ENCODE measurements at places on chromosomes 16 and 17. TPM values are rescaled to one million over a fixed set of nuclear protein-coding genes. Genes with fewer than 3 reads are reported as not detected.

BEAN1 gene
- not detected for polyA plus RNA-seq

DNA sequence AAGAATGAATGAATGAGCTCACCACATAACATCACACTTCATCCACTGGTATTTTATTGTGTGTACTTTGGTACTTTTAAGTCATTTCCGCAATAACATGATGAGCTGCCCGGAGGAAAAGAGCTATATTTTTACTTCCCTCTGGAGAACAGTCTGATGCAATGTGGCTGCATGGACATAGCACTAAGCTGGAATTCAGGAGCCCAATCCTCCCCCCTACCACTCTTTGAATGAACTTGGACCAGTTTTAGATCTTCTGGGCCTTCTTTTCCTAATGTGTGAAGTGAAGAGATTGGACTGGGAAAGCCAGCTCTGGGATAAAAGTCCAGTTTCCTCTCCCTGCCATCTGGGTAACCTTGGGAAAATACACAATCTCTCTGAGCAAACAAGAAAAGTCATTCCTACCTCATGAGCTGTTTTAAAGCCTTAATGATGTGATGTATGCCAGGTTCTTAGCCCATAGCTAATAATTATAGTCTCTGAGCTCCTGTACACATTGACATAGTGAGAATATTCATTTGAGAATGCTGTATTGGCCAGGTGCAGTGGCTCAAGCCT lies 79.3 kb downstream of the ABCC12 start:
- DNase-seq = no peak

- no peak for DNase-seq
Observed at GRCh38 chr17:76528156-76528527, 9.4 kb downstream of the CYGB start.

DNA sequence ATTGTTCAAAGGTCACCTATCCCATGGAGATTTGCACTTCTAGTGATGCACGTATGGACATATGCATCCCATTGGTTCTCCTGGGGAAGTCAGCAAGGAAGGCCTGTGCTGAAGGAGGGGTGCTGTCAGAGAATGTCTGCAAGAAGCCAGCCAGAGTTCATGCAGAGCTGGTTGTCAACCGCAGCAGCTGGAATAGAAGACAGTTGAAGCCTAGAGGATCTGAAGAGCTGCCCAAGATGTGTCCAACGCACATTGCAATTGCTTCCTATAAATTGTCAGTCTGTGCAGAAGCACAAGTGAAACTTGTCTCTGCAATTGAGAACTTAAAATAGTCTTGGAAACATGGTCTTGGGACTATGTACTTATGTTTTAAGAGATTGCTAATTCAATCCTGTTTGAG lies 82.1 kb upstream of the CNTNAP4 start:
- no peak for DNase-seq

DNA sequence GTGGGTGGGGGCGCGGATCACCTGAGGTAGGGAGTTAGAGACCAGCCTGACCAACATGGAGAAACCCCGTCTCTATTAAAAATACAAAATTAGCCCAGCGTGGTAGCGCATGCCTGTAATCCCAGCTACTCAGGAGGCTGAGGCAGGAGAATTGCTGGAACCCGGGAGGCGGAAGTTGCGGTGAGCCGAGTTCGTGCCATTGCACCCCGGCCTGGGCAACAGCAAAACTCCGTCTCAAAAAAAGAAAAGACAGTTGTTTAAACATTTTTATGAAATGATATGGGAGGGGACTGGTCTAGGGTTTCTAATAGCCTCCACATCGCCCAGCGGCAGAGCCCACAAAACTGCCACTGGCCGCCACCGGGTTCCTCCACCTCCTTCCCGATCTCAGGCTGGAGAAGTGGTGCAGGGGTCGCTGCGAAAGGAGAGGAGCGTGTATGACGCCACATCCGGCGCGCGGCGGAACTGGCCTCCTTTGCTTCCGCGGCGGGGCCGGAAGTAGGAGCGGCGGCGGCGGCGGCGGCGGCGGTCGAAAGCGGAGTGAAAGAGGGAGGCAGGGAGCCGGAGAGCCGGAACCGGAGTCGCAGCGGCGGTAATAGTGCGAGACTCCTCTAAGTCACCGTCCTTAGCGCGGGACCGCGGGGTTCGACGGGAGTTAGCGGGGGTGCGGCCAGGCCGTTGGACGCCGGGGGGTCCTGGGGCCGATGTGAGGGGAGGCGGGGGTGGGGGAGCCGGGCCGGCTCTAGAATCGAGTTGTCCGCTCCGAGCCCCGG lies at the start of gene PPP4C:
Gene PPP4C (plus strand): TSS at position 492 of the 773 bp plus-strand sequence. CDS start 384 bp downstream, outside the sequence.
- DNase-seq = peak; percentile 66

C17orf107 gene
- 1.0 TPM for polyA plus RNA-seq

CLEC18A gene
- polyA plus RNA-seq = 0.12 TPM

DNA sequence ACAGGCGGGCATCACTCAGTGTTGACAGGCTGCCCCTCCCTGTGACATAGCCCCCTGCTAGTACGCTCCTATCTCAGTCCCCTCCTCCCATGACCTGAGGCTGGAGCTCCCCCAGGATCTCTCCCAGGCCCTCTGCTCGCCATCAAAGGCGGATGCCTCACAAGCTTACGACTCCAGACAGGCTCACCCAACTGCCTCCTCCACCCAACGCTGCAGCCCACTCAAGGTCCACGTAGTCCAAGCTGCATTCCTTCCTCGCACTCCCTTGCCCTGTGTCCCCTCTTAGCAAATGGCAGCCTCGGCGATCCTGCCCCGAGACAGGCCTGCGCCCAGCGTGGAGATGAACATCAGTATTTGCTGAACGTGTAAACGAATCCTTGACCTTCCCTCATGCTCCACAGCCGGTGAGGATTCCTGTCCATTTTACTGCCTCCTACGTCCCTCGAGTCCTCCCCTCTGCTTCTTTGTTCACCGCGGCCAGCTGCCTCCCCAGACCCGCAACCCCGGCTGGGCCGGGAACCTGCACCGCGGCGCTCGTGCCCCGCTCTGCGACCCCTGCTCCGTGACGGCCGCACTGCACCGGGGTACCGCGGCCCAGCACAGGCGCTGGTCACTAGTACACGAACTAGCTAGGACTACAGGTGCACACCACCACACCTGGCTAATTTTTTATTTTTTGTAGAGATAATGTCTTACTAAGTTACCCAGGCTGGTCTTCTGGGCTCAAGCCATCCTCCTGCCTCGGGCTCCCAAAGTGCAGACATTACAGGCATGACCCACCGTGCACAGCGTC lies 838 bp upstream of the TMEM97 start:
- no peak for DNase-seq

- no peak for DNase-seq
Observed at GRCh38 chr17:69978056-69978646, 96.9 kb upstream of the KCNJ16 start.

DNA sequence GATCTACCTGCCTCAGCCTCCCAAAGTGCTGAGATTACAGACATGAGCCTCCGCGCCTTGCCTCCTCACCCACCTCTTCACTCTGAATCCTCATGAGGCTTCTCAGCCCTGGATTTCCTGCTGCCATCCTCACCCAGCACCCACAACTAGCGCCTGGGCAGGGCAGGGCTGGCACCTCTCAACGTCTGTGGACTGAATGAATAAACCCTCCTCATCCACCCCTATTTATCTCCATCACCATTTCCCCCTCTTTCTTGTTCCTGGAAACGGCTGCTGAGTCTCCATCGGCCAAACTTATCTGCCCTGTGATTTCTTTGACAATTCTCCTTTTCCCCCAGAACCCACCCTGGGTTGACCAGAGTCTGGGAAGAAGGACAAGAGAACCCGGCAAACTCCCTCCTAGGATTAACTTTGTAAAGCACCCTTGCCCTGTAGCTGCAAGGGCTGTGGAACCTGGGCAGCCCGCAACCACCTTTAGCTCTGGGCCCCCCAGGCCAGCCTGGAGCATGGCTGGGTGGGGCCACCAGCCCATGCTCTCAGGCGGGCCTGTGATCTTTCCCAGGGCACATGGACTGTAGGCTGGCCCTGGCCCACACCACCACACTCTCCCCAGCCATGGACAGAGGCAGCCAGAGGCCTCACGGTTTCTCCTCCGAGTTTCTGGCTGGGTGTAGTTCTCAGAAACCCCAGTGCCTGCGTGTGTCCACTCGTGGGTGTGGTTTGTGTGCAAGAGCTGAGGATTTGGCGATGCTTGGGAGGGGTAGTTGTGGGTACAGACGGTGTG lies 2.4 kb downstream of the SPN start:
- DNase-seq = no peak

- DNase-seq = no peak
Observed at GRCh38 chr16:81578076-81578475, 133.5 kb downstream of the CMIP start.

Measured in AG04450 (cell line).